AG20443 (cell line): ENCODE measurements at places on chromosomes 1 and 21.
A peak's percentile ranks its signal among the peaks of the same experiment; 100 is the strongest.

DNA sequence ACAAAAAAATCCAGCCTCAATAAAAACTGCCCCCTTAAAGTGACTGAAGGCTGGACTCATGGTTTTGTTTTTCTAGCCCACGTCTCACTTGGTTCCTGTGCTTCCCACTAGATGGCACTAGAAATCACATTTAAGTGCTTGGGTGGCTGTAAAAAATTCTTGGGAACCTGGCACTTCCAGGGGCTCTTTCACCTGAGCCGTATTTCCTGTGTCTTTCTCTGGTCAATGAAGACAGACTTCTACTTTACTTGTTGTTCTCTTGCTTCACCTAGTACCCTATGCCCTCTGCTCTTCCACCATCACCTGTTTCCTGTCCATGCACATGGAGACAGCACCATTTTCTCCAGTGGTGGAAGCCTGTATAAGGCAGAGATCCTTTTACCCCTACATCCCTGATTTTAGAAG, 20.0 kb downstream of the METTL13 start:
- peak; percentile 60 for DNase-seq

DNA sequence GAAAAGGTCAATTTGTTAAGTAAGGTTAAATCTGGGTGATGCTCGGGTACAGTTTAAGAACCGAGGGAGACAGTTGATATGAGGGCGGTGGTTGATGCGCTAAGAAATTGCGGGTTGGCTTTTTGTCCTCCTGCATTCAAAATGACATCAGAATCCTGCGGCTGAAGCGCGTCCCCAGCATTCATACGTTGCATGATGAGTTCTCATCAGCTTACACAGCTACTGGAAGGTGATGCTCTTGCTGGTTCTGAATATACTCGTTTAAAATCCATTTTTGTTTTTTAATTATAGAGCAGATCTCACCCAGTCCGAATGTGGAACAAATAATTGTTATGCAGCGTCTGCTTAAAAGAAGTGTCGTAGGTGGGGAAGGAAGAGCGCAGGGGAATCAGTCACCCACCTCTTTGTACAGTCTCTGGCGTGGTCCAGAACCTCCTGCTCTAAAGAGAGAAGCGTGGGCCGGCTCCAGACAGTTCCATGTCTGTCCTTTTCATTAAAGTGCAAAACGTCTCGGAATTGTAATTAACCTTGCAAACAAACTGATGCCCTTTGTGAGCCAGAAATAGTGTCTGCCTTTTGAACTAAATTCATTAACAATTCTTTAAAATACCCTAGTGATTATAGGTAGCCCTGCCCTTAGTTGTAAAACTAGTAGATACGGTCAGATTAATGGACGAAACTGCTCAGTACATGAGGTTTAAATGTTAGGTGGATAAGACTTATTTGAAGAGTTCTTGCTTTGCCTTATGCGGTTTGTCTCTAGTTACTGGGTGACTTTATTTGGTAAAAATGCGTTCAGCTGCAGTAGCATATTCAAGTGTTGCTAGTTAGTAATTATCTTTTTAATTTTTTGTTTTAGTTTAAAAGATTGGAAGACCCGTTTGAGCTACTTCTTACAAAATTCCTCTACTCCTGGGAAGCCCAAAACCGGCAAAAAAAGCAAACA, 741 bp downstream of the RGS2 start:
- peak; percentile 56 for DNase-seq

DNA sequence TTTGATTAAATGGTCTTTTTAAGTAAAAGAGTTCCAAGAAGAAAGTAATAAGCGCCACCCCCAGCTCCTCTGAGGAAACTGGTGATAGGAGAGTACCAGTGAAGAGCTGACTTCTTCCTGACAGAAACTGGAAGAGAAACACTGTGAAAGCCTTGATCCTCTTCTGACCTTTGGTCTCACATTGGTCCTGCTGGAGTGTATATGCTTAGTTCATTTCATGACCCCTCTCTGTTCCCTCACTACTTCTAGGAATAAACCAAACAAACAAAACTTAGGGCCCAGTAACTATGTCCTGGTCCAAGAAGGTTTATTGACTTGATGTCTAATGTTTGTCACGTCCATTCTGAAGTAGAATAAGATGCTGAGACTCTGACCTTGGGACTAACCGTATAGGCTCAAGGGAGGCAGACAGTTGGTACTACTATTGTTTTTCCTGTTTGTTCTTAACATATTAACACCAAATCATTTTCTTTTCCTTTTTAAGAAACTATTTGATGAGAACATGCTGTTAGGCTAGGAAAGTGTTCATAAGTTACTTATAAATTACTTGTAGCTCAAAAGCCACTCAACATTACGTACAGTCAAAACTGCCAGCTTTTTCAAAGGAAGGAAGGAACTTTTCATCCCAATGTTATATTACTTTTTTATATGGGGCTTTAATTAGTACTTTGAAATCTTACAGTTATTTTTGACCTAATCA, 57.9 kb downstream of the MIER1 start:
- no peak for DNase-seq

- peak; percentile 81 for DNase-seq
Observed at GRCh38 chr1:26692211-26692792, 3.5 kb upstream of the ARID1A start.

DNA sequence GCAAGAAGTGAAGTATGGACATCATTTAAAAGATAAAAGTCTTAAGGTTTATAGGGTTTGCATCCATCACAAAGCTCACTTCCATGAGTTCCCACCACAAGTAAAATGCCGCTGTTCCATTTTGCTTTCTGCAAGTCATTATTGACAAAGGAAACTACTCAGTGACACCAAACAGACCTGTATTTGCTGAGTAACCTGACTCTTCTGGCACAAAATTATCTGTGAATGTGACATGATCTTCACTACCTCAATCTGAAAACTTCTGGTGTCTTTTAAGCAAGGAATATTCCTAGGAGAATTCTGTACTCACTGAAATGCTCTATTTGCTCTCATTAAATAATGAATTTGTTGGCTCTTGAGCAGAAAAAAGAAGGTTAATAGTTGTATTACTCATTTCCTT, 1077.4 kb upstream of the ADGRL4 start:
- DNase-seq = no peak

DNA sequence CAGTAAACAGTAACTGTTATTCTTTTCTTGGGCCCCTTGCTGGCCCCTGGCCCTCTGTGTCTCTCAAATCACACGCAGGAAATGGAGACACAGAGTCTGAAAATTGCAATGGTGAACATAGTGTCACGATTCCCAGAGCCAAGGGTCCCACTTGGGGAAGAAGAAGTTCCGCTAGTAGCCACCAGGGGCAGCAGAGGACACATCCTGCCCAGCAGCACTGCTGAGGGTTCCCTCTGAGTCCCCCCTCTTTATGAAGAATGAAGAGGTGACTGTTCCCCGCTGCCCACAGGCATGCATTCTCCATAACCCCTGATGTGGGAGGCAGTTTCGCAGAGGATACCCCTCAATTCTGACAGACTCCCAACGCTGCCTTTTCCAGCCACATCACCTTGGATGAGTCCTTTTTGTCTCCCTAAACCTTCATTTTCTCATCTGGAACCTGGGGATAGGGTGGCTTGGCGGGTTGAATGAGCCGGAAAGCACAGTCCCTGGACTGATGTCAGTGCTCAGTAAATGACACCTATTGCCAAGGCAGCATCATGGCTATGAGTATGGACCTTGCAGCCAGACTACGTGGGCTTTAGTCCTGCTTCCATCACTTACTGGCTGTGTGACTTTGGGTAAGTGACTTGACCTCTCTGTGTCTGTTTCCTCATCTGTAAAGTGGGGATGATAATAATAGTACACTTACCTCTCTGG, 238.0 kb upstream of the TMEM51 start:
- DNase-seq = peak; percentile 81

- no peak for DNase-seq
Observed at GRCh38 chr1:25036117-25036546, 106.1 kb upstream of the RUNX3 start.

DNA sequence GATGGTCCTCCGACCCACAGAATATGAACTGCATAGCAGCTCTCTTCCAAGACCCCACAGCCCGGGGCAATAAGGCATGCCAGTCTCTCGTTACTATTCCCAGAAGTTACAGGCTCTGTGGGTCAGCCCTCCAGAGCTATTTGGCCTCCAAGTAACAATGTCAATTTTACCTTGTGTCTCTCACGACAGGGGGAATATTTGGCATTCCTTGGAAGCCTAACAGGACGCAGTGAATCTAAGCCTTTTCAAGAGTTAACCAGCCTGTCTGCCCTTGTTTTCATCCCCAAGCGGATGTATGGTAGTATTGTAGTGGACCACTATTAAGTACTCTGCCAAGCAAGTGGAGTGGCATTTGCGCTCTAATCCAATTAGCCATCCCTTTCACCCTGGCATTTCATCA, 24.4 kb upstream of the GNG4 start:
- no peak for DNase-seq

- DNase-seq = peak; percentile 79
Observed at GRCh38 chr1:27816921-27817630, 13.5 kb upstream of the PPP1R8 start.

DNA sequence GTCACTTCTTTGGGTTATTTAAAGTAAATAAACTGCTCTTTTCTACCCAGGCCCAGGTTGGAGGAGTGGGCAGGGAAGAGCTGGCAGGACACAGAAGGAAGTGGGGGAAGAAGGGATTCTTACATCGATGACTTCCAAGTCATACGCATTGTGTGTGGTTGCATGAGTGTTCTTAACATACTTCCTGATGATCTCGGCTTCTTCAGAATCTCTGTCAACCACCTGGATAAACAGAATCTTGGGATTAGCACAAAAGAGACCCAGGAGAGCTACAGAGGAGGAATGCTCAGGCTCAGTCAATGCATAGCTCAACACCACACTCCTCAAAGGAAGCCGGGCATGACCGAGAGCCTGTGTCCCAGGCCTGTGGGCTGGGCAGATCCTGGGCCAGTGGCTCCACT, 42.1 kb downstream of the PARP1 start:
- no peak for DNase-seq

GRCh38 chr1:156608036-156608674, 6.9 kb upstream of the GPATCH4 start:
- DNase-seq = peak; percentile 80

GRCh38 chr1:9465640-9466039, 73.6 kb upstream of the SLC25A33 start:
- DNase-seq = no peak

DNA sequence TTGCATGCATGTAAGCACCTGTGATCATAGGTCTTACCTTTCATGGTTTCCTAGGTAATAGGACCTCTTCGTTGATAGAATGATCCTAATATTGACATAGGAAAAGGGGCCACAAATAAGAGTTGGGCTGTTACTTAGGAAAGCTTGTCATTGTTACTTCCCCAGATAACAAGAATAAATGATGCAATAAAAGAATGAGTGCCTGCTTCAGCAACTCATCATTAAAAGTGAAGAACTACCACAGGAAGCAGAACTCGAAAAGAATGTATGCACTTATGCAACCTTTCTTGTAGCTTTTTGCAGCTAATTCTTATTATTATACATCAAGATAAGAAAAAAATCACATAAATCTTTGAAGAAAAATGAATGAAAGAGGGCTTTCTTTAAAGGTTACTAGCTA, 548.6 kb downstream of the LTN1 start:
- peak; percentile 11 for DNase-seq
